ENCODE measurements at places on chromosomes 7 and 10. TPM values are rescaled to one million over a fixed set of nuclear protein-coding genes. Genes with fewer than 3 reads are reported as not detected.

IL6 gene
- total RNA-seq: 14.3 TPM

DNA sequence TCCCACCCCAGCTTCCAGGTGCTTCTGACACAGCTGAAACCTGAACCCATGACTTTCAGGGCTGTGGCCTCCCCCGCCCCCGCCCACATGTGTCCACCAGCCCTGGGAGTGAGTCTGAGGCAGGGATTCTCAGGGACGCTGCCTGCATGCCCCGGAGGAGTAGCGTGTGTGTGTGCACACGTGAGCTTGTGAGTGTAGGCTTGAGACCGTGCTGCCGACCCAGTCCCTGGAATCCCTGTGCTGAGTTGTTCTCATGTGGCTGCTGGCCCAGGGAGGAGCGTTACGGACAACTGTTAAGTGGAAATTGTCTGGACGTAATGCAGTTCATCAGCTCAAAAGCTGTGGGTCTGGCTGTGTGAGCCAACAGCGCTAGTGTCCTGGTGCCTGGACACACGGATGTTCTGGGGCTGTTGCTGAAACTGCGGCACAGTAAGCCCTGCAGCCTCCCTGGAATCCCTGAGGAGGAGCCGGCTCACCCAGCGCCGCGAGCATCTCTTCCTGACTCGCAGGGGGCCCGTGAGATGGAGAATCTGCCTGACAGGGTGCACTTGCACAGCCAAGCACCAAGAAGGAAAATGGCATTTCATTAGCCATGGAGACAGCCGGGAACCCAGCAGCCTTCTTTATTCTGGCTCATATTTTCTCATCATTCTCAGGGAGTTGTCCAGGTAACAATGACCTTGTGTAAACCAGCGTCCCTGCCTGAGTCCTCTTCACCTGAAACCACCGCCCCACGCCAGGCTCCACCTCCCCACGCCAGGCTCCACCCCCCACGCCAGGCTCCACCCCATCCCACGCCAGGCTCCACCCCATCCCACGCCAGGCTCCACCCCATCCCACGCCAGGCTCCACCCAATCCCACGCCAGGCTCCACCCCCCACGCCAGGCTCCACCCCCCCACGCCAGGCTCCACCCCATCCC, 603.9 kb downstream of the PTPRN2 start:
- DNase-seq: no peak

DNA sequence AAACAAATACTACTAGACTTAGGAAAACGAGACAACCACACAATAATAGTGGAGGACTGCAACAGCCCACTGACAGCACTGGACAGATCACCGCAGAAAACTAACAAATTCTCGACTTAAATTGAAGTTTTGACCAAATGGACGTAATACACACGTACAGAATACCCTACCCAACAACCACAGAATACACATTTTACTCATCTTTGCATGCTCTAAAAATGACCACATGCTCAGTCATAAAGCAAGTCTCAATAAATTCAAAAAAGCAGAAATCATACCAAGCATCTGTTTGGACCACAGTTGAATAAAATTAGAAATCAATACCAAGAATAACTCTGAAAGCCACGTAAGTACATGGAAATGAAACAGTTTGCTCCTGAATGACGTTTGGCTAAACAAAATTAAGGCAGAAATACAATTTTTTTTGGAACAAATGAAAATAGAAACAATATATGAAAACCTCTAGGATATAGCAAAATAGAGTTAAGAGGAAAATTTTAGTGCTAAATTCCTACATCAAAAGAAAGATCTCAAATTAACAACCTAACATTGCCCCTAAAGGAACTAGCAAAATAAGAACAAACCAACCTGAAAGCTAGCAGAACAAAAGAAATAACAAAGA, 30.6 kb downstream of the MAPK8 start:
- DNase-seq: no peak

DNA sequence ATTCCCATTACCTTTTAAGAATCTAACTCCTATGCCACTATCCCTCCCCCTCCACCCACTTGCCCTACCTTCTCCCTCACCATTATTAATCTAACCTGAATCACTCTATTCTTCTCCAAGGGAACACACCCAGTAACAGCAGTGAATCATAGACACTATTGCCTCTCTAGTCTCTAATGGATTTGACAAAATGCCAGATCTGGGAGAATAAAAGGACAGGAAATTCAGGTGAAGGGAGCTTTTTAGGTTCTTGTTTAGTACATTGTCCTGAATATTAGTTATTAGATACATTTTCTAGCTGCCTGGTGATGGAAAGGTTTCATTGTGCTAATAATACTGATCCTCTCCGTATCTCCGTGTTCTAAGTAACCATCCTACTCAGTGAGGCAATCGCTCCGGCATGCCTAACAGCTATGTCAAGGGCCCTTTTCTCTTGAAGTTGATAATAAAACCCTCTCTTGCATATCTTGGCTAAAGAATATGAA, 4.1 kb upstream of the SFR1 start:
- peak; percentile 46 for DNase-seq

DNA sequence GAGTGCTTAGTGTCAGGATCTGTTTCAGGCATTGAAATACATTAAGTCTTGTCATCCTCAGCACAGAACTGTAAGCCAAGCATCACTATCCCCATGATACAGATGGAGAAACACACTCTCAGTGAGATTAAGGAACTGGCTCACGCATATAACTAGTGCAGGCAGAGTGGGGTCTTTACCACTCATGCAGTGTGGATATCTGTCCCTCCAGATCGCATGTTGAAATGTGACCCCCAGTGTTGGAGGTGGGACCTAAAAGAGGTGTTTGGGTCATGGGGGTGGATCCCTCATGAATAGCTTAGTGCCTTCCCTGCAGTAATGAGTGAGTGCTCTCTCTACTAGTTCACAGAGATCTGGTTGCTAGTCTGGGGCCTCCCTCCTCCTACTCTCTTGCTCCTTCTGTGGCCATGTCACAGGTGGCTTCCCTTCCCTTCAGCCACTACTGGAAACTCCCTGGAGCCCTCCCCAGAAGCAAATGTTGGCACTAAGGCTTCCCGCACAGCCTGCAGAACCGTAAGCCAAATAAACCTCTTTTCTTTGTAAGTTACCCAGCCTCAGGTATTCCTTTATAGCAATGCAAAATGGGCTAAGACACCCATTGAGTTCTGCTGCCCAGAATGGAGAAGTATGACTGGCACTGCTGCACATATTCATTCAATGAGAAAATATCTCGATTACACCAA, 31.8 kb upstream of the MSMB start:
- DNase-seq: no peak

DNA sequence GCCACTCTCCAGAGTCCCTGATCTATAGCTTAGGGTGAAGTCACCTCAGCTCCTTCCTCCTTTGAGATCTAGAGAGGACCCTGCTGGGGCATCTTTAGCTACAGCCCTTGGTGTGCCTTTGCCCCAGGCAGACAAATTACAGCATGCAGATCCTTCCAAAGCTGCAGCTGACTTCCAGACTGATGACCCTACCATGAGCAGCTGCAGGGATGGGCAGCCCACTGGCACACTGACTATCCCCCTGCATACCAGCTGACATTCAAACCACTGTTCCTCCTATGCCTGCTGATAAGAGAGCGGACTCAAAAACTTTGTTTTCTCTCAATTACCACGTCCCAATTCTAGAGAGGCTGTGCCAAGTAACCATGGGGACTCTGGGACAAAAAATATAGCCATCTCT, 70.6 kb downstream of the COL13A1 start:
- DNase-seq: no peak

All from RPMI7951 (cell line).